ENCODE measurements at places on chromosomes 12 and 14.

GRCh38 chr12:77133566-77133965, 68.2 kb upstream of the E2F7 start:
- no peak for DNase-seq

DNA sequence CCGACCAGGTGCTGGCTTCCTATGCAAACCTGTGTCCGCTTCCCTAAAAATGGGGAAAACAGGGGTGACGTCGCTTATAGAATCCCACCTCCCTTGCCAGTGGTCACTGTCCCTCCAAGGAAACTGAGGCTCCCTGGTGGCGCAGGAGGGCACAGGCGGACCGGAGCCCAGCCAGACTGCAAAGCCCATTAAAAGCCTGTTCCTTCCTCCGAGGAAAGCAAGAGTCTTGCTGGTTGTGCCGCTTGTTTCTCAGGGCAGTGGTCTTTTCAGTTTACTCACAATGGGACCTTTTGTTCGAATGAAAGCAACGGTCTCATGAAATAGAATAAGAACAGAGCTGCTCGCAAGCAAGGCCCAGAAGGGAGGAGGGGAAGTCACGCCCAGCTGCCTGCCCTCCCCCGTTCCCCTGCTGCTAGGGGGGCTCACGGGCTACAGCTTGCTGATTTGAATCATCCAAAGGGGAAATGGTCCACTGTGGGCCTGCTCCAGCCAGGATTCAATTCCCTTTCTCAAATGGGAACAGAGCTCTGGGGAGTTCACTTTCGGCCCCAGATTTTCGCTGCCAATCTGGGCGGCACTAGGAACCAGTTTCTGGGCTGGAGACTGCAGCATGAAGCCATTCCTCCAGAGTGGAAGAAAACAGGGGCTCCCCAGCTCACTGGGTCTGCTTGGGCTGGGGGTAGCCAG, 4.6 kb upstream of the SELPLG start:
- DNase-seq, result no peak

GRCh38 chr12:232731-233614, 19.0 kb upstream of the SLC6A12 start:
- DNase-seq, result no peak

DNA sequence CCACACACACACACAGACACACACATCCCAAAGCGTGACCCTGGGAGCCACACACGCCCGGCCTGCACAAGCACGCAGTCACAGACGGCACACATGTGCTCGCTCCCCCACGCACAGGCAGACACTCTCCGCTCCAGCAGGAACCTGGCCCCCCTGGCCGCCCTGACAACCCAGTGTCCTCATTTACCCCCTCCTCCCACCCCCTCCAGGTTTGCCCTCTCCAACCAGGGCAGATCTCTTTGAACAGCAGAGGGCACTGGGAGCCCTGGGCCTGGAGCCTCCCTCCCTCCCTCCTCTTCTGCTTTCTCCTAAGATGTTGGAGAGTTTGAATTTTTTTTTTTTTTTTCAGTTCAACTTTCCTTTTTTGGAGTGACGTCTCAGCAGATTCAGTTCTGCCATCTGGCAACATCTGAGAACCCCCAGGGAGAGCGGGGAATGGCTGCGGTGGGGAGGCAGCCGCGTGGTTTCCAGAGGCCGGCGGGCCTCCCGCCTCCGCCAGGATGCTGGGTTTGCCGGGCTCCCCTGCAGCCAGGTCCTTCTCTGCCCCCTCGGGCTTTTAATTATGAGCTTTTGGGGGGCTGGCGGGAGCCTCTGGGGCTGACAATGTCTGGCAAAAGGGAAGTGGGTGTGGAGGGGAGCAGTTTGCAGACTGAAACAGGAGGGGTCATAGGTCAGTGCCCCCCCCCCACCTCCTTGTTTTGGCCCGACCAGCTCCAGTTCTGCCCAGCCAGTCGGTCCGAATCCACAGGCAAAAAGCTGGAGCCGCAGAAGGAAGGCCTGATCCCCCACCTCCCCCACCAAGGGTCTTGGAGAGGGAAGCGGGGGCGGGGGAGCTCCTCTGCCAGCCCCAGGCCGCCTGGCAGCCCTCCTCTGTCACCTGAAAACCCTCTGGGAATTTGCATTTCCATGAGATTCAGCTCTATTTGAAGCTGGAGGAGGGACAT, 1.3 kb upstream of the NCOR2 start:
- peak; percentile 93 for DNase-seq

GRCh38 chr14:101129521-101130167, 226.1 kb upstream of the RTL1 start:
- DNase-seq, result no peak

DNA sequence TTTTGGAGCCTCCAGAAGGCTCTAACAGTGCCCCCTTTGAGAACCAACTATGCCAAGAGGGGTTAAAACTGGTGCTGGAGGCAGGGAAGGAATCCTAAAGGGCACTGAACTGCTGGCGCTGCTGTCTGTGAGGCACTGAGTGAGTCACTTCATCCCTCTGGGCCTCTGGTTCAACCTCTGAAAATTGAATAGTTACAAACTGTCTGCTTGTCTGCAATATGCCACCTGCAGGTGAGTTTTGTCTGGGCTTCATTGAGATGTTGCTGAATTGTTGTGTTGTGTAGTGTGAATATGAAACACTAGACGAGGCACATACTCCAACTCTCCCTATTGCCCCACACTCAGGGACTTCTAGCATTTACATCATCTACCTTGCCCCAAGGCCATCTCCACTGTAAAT, 68.0 kb downstream of the GRIN2B start:
- no peak for DNase-seq

DNA sequence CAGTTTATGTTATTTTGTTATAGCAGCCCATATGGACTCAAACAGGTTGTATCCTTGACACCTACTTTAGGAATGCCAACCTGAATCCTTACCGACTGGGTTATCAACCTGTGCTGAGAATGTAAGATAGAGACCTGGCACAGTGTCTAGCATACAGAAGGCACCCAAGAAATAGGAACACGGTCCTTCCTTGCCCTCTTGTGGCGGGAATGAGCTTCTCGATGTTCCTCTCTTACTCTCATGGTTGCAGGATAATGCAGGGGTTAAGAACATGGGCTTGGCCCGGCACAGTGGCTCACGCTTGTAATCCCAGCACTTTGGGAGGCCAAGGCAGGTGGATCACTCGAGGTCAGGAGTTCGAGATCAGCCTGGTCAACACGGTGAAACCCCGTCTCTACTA, 6.5 kb downstream of the C12orf43 start:
- no peak for DNase-seq

GRCh38 chr12:49568442-49569162, 660 bp upstream of the MCRS1 start:
- no peak for DNase-seq

DNA sequence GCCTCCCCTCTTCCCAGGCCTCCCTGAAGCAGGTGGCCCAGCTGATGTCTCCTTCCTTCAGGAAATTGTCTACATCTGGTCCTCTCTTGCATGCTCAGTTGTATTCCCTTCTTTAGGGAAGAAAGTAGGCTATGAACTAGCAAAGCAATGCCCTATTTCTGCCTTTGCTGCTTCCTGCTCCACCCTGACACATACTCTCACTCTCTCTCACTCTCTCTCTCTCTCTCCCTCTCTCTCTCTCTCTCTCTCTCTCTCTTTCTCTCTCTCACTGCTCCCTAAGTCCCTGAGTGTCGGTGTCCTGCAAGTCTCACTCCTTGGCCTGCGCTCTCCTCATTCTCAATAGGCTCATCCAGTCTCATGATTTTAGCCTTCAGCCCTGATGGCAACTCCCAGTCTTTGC, 19.4 kb upstream of the PARP11 start:
- no peak for DNase-seq

DNA sequence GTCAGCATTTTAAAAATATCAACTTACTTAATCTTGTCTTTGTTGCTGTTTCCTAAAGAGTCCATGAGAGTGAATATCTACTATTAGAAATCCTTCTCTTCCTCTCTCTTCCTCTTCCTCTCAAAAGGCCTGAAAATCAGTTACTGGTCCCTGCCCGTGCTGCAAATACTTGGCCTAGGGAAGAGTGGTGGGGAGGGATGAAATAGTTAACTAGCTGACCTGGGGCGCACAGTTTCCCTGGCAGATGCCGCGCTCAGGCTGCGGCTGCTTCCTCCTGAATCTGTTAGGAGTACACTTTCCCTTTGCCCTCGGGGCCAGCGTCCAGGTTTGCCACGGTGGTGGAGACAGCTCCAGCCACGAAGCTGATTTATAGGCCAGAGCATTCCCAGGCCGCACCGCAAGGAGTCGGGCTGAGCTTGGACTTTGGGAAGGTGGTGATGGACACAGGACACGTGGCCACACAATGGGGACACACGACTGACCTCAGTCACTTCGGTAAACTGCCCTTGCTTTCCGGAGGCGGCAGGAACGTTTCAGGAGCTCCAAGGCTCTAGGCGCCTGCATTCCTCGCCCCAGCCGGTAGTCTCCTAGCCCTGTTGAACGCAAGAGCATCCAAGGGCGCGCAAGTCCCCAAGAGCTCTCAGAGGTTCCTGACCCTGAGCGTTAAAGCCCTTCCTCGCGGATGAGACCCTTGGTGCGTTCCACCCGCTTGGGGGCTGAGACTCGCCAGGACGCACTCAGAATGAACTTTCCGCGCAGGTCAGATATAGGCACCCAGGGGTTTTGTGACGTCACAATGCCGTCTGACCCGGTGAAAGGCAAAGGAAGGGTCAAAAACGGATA, 7.1 kb upstream of the ASCL1 start:
- no peak for DNase-seq

Measured in NCI-H446 treated with DMSO at 0.1 percent for 48 hours (cell line).